ENCODE measurements at places on chromosomes 4 and X. TPM values are rescaled to one million over a fixed set of nuclear protein-coding genes. Genes with fewer than 3 reads are reported as not detected.
A peak's percentile ranks its signal among the peaks of the same experiment; 100 is the strongest.

DNA sequence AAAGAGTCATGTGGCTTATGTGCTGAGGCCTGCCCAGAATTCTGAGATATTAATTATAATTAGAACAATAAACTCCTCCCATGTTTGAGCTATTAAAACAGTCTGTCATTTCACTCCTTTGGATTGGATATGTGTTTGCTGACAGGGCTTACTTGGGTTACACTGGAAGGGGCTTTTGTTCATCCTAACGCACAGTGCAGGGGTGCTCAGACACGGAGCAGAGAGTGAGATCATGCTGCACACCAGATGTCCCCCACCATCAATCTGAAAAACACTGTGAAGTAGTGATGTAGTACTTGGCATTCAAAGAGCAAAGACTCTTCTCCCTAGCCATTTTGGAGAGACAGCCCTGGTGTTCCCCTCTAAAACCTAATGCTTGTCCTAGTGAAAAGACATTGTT, 24.1 kb upstream of the SMIM10L2A start:
- no peak for DNase-seq

The DCAF12L2 gene
- 1.4 TPM for total RNA-seq

The MAP7D2 gene
- 0.24 TPM for total RNA-seq

DNA sequence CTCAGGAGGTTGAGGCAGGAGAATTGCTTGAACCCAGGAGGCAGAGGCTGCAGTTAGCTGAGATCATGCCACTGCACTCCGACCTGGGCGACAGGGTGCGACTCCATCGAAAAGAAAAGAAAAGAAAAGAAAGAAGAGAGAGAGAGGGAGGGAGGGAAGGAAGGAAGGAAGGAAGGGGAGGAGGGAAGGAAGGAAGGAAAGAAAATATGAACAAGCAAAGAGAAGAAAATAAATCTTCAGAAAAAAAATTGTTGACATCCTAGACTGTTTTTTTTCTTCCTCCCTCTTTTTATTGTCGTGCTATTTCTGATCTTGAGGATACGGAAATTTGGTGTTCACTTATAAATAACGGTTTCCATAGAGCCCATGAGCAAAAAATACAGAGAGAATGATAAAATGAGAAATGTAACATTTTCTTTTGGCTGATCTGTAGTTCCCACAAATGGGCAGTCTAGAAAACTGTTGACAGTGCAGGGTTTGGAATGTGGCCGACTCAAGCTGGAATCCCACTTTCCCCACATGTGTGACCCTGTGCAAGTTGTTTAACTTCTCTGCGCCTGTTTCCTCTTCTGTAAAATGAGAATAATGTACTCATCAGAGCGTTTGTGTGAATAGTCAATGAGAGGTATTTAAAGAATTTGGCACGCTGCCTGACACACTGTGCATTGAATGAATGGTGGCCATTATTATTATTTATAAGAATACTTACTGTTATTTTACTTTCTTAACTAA, 19.4 kb downstream of the SORBS2 start:
- DNase-seq: peak; percentile 68

The GLRA3 gene
- 33.0 TPM for total RNA-seq

The NXF2B gene
- not detected for total RNA-seq

DNA sequence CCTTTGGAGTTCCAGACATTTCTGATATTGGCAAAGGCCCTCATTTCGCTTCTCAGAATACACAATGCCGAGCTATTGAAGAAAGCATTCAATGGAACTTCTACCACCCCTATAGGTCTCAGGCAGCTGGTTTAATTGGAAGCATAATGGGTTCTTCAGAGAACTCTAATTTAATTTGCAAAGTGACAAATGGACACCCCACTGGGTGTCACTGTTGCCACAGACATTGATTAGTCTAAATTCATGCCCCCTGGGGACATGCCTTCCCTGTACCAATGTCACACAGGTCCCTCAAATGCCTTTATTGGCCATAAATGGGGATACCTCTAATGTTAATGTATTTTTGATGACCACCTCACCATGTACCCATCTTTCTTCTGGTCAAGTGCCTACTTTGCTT, 22.9 kb upstream of the TMEM255A start:
- no peak for DNase-seq

GRCh38 chr4:55398461-55398860, 2.7 kb downstream of the TMEM165 start:
- peak; percentile 25 for DNase-seq
